ENCODE measurements at places on chromosomes 12 and 14. TPM values are rescaled to one million over a fixed set of nuclear protein-coding genes. Genes with fewer than 3 reads are reported as not detected.

The CLEC2B gene
- 64.1 TPM for total RNA-seq

The SRRM4 gene
- not detected for total RNA-seq

The PLXNC1 gene
- total RNA-seq, result 0.80 TPM

The P2RX2 gene
- not detected for total RNA-seq

The SLC25A47 gene
- total RNA-seq, result not detected

The DEPDC4 gene
- 0.39 TPM for total RNA-seq

The OR6C2 gene
- not detected for total RNA-seq

All from mammary microvascular endothelial cell (primary cell).